ENCODE measurements at places on chromosomes 3 and 15.

DNA sequence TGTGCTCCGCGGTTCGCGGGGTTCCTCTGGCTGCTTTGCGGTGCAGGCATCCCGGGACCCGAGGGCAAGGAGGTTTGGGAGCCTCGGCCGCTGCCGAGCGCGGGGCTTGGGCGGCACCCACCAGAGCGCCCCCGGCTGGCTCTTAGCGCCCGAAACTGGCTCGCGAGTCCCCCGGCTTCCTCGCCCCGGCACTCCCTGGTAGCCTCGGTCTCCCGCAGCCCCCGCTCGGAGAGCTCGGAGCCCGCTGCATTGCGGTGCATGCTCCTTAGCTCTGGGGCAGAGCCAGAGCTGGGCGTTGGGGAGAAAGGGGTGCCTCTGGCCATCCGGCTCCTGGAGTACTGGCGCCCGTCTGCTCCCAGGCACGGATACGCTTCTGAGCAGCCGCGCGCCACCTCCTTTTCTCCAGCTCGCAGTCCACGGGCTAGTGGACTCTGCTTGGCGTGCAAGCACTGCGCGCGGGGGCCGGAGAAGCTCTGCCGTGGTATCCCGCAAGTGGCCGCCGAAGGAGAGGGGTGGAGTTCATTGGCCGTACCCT lies 753 bp downstream of the EPHB1 start:
- DNase-seq = peak; percentile 28

GRCh38 chr3:196650740-196651311 lies 11.3 kb downstream of the NRROS start:
- peak; percentile 59 for DNase-seq

DNA sequence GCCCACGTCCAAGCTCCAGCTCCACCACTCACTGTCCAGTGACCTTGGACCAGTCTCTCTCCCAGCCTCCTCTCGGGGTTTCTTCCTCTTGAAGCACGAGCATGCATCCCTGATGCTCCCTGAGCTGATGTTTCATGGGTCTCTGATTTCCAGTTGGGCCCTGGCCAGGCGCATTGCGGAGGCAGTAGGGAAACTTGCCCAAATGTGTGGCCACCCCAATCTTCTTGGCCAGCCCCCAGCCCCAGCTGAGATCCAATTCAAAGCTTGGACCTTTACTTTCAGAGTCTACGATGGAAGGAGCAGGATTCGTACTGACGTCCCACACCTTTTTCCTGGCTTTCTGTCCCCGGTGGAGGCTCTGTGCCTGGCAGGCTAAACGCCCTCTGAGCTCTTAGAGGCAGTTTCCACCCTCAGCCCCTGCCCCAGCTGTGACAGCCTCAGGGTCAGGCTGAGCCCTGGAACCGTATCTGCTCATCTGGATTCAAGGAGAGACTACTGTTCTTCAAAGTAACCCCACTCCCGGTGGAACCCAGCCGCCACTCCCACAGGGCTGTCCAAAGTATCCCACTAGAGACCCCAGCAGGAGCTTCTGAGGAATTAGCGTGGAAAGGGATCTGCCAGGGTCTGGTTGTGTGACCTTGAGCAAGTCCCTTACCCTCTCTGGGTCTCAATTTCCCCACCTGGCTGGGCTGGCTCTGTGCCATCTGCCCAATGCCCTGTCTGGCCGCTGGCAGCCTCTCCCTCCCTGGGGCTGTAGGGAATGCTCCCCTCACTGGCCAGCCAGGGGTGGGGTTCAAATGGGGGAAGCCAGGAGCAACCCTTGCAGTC lies 37.4 kb downstream of the CPN2 start:
- peak; percentile 25 for DNase-seq

- DNase-seq = no peak
Measured at GRCh38 chr3:159150180-159150579, 348.3 kb downstream of the MFSD1 start.

DNA sequence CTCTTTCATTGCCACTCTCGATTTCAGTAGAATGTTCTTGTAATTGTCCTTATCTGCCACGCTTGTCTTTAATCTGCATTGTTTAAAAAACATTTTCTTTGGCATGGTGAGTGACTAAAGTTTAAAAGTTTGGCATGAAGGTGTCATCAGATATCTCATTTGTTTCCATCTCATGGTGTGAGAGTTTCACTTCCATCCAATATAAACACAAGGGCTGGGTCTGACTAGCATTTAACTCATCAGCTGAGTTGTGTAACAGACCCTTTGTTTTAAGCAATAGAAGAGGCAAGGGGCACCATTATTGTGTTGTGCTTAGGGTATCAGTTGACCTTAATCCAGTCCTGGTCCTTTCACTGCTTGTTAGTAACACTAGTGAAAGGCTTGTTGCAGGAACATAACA lies 49.9 kb upstream of the IL12A start:
- DNase-seq = no peak

All from ACHN (cell line).